ENCODE measurements at places on chromosomes 13 and 19.

- no peak for DNase-seq
Measured at GRCh38 chr19:41941410-41942202, 13.4 kb upstream of the ERFL start.

DNA sequence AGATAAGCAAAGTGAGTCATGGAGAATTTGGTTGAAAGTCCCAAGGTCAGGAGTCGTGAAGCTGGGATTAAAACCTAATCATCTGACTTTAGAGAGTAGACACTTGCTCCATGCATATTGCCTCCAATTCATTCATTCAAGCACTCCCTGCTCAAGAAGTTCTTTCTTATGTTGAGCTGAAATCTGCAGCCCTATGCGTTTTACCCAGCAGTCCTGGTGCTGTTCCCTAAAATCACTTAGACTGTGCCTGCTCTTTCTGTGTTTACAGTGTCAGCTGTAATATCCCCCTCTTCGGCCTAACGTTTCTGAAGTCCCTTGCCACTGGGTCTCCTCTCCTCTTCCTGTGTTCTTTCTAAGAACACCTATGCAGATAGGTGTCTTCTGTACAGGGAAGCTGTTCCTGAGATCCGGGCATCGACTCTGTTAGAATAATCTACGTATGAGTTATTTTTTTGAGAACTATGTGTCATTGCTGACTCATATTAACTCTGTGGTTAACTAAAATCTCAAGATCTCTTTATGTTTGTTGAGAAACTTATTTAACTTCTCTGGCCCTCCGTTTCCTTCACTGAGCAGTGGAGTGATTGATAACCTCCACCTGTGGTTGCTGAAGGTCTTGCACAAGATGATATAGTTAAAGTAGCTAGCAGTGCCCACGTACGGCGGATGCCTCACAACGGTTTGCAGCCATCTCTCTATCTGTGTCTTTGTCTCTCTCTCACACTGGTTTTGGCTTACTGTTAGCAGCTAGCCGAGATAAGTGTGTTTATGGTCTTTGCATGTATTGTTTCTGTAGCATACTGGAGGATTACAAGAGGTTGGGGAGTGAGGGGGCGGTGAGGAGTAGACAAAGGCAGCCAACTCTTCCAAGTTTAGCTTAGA is 4.7 kb downstream of the ALOX5AP start:
- DNase-seq = peak; percentile 86

DNA sequence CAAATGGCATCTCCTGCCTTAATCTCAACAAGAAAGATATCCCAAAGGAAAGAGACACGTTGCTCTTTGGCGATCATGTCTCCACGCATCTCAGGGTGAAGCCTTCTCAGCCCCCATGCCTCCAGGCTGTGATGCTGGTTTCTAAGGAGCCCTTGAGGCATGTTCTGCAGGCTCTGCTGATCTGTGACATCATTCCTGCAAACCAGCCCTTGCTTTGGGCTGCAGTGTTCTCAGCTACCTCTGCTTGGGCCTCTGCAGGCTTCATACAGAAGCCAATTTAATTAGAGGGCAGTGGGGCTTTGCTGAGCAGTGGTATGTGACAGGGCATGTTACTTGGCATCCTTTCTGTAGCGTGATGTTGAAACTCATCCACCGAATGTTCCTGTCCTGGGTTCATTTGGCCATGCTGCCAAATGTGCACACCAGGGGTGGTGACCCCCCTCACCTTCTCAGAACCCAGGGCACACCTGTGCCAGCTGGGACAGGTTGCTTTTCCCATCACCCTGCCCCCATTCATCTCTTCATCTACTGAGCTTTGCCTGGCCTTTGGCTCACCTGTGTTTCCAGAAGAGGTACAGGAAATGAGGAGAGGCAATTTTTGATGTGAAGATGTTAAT is 230.9 kb downstream of the TEX29 start:
- no peak for DNase-seq

DNA sequence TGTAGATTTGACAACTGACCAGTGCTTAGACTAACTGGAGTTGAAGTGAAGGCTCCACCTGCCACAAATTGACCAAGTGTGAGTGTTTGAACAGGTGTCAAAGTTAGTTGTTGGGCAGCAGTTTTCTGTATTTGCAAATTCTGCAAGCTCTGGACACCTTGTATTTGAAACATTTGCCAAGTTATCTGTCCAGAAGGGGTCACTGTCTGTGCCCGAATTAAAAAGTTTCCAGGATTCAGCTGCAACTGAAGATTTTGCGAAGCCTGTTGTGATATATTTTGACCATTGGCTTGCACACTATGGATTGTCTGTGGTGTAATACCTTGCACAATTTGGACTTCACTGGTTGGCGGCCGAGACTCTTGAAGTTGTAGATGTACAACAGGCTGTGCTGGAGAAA is 1690.7 kb downstream of the SLITRK5 start:
- no peak for DNase-seq

DNA sequence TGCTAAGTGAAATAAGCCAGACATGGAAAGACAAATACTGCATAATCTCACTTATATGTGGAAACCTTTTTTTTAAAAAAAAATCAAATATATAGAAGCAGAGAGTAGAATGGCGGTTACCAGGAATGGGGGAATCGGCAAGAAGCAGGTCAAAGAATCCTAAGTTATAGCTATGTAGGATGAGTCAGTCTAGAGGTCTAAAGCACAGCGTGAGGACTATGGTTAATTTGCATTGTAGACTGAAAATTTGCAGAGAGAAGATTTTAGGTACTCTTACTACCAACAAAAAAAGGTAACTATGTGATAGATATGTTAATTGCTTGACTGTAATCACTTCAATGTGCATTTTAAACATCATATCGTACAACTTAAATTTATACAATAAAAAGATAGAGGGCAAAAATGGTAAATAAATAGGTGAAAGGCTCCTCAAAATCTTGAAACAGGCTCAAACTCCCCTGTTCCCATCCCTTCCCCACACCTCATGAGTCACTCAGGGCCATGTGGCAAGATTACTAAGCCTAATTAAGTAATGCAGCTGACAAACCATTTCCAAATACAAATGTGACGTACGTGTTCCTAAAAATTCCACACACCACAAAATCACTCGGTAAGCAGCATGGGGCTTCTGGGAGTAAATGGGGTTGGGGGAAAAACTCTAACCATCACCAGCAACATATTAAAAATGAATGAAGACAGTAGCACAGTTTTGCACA is 159.0 kb downstream of the USP12 start:
- DNase-seq = peak; percentile 34

- DNase-seq = no peak
Measured at GRCh38 chr19:53883741-53884140, 1.7 kb downstream of the PRKCG start.
